ENCODE measurements at places on chromosomes 2 and 18.

DNA sequence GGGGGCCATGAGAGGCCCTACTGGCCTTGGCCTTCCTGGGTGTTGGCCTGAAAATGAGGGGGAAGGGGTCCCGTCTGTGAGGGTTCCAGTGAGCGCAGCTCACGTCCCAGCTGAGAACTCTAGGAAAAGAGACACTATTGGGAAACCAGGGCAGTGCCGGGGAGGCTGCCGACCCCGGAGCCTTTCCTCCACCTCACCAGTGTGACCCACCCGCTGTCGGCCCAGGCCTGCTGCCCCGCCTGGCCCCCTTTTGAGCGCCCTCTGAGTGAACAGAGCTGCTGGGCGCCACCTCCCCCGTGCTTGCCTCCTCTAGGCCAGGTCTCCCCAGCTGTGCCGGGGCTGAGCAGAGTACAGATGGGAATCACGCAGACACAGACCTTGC, 17.5 kb upstream of the ARHGEF4 start:
- DNase-seq = no peak

GRCh38 chr18:46756559-46757201, at the start of gene ST8SIA5:
TSS of gene ST8SIA5 (minus strand) at chr18:46757053. CDS start at chr18:46756508, 545 bp downstream.
- DNase-seq = no peak

GRCh38 chr2:10003206-10004125, 39.9 kb upstream of the KLF11 start:
- no peak for DNase-seq

DNA sequence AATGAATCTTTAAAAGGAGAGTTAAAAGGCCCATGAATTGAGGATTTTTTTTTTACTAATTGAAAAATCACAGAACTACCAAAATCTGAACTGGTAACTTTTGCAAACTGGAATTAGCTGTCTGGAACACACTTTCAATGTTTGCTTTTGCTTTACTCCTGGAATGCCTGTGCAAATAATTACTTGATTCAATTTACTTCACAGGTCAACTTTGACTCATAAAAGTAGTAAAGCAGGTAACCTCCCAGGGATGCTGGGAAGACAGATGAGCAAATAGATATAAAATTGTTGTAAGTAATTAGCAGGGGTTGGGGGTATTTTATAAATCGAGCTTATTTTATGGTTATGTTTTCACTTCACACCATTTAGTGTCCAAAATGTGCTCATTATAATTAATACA, 398.3 kb upstream of the HNRNPA3 start:
- no peak for DNase-seq

- DNase-seq = no peak
These were observed 67.2 kb downstream of the COLEC12 start for GRCh38 chr18:433298-433697.

DNA sequence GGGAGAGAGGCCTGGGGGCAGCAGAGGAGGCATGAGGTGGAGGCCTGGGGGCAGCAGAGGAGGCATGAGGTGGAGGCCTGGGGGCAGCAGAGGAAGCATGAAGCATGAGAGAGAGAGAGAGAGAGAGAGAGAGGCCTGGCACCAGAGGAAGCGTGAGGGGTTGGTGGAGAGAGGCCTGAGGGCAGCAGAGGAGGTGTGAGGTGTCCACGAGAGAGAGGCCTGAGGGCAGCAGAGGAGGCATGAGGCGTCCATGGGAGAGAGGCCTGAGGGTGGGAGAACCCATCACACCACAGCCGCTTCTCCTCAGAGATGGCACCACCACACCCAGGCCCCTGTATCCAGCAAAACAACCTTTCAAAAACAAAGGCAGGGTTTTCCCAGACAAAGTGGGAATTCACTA, 55.7 kb upstream of the KCNG2 start:
- DNase-seq = no peak

GRCh38 chr2:101613056-101613704, 84.3 kb upstream of the MAP4K4 start:
- no peak for DNase-seq

- DNase-seq = no peak
These were observed 182.1 kb upstream of the ZEB2 start for GRCh38 chr2:144702051-144702450.

GRCh38 chr18:45734944-45735343, 11.0 kb downstream of the SLC14A1 start:
- DNase-seq = no peak

GRCh38 chr2:57450170-57450569, 596.4 kb upstream of the VRK2 start:
- no peak for DNase-seq

DNA sequence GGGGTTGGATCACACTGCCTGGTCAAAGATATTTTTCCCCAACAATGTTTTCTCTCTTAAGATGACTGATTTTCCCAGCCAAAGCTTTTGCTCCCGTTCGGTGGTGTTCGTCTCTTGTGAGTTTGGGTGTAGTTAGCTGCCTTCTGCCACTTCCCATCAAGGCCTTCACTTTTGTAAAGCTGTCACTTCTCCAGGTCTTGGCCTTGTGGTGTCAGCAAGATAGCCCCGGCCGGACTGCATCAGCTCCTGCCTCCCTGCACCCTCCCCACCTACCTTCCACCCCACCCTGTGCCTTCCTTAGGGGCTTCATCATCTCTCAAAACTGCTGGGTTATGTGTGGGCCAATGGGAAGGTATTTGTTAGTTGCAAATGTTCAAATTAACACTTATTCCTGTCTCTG, 228.9 kb downstream of the BCL11A start:
- DNase-seq = no peak

DNA sequence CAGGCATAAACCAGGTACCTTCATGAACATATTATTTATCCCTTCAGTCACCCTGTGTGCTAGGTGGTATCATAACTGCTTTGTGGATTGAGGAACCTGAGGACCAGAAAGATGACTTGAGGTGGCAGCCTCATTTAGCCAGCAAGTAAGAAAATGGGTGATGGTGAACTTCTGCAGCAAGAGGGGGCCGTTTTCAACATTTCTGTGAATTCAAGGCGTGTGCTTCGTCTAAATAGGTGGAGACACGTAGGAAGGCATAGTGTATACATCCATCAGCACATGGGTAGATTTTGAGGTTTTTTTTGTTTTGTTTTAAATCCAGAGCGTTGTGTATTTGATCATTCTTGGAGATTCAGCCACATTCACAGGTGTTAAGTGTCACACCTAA, 118.7 kb downstream of the SPTBN1 start:
- no peak for DNase-seq

DNA sequence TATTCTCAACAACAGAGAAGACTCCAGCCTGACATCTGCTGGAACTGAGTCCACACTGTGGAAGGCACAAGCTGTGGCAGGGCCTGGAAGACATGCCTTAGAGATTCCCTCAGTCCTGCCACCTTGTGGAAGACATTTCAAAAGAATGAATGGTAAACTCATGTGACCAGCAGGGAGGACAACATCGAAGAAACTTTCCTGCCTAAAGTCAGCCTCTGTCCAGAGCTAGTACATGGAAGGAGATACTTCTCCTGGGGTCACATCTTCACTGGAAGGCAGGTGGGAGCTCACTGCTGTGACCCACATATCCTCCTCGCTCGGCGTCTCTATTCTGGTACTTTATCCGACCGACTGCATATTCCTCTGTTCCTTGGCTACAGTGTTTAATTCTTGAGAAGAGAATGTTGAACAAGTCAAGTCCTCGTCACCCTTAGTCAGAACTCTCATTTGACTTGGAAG, 59.5 kb downstream of the PUM2 start:
- DNase-seq = no peak

DNA sequence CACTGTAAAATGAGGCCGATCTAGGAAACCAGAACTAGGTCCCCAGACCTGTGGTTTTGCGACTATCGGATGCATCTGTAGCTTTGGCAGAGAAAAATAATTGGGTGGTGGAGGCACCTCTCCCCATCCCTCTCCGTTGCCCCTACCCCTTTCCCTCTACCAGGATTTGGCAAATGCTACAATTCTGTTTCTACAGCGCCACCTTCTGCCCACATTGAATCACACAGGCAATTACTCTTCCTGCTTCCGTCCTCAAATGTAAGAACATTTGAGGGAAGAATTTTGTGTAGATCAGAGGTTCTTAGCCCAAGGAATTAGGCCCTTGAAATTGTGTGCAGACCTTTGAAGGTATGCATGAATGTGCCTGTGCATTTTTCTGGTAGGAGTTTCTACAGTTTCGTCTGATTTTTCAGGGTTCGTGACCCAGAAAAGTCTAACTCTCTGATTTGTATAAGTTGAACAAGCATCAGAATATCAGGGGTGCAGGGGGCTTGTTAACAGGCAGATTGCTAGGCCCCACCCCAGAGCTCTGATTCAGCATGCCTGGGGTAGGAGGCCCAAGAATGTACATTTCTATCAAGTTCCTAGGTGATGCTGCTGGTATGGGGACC, 11.2 kb downstream of the ATP6V1B1 start:
- peak; percentile 24 for DNase-seq

- no peak for DNase-seq
These were observed 236.0 kb downstream of the CYRIA start for GRCh38 chr2:16429431-16430145.

GRCh38 chr2:20507166-20507692, 60.4 kb downstream of the RHOB start:
- DNase-seq = no peak

DNA sequence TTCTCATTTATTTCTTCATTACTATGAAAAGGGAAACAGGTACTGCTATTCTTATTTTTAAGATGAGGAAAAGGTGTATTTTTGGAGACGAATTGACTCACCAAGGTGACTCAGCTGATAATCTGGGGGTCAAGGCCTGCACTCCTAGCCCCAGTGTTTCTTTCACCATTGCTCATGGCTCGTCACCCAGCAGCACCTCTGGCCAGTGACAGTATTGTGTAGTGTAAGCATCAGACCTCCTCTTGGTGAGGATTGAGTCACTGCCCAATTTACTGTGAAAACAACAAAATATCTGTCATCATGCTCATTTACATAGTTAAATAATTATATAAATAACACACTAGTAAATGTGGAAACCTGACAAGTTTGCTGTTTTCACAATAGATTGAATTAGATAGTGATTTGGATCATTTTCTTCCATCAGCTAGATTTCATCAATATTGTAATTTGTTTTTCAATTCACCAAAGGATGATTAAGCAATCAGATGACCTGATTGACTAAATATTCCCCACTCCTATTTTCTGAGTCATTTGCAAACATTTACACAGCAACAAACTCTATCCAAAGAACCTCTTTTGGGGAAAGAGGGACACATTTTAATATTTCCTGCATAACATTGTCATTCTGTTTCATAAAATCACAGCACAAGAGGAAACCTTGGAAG, 492.8 kb upstream of the RAB12 start:
- DNase-seq = no peak

All from stimulated activated CD8-positive, alpha-beta memory T cell treated with anti-CD3 and anti-CD28 coated beads, Interleukin-4, amount 100 ng/mL, for 24 hours (primary cell).